ENCODE measurements at places on chromosomes 2 and 18.

GRCh38 chr2:132037527-132038178 lies 124.1 kb downstream of the ANKRD30BL start:
- no peak for DNase-seq

GRCh38 chr18:49754866-49755265 lies 58.5 kb downstream of the ACAA2 start:
- no peak for DNase-seq

- DNase-seq, result peak; percentile 70
Observed at GRCh38 chr2:88159955-88160415, 10.2 kb upstream of the THNSL2 start.

DNA sequence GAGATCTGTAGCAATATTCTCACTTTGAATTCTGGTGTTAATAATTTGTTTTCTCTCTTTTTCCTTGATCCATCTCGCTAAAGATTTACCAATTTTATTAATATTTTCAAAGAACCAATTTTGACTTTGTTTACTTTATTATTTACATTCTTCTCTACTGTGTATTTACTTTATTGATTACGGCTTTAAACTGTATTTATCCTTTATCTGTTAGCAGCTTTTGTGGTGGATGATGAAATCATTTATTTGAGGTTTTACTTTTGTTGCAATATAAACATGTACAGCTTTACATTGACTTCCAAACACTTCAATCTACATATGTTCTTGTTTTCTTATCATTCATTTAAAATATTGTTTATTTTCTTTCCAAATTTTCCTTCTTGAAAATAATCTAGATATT lies 719.9 kb downstream of the ADCYAP1 start:
- no peak for DNase-seq

- no peak for DNase-seq
Observed at GRCh38 chr2:233217892-233218377, 33.5 kb upstream of the ATG16L1 start.

DNA sequence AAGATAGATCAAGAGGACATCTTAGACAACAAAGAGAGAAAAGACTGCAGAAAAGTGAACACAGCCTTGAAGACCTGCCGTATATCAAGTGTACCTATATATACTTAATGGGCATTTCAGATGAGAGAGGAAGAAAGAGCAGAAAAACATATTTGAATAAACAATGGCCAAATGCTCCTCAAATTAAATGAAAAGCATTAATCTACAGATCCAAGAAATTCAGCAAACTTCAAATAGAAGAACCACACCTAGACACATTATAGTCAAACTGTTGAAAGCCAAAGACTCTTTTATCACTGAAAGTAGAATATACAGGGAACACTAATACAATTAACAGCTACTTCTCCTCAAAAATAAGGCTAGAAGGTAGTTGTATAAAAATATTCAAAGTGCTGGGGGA lies 18.7 kb upstream of the TTL start:
- no peak for DNase-seq

DNA sequence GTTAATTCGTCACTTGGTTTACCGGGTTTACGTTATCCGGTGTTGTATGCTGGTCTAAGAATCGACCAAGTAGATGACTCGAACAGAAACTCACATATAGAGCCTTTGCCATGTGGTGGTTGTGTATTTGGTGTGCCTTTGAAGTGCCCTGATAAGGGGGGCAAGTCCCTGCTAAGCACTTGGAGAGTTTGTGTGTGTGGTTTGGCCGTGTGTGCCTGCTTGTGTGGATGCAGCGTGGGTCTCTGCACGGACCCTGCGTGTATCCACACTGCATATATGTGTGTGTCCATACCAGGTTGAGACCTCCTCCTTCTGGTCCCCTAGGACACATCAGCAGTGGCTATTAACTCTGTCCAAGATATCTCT lies 2.4 kb upstream of the CELF4 start:
- no peak for DNase-seq

DNA sequence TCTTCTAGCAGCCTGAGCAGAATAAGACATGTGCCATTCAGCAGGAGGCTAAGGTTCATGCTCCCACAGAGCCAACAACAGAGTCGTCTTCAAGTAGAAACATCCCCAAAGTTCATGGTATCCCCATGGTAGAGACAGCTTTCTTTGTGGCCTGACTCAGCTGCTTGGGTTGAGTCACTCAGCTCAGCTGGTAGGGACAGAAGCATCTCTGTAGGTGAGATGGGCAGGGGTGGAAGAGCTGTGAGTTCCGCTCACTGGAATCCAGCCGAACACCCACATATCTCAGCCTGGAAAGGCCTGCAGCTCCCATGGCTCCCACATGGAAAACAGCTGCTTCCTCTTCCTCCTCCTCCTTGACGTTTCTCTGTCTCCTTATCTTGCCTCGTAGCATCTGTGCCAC lies 792.7 kb downstream of the RNF144A start:
- no peak for DNase-seq

- DNase-seq, result no peak
Observed at GRCh38 chr2:84815146-84815545, 65.7 kb downstream of the TRABD2A start.

DNA sequence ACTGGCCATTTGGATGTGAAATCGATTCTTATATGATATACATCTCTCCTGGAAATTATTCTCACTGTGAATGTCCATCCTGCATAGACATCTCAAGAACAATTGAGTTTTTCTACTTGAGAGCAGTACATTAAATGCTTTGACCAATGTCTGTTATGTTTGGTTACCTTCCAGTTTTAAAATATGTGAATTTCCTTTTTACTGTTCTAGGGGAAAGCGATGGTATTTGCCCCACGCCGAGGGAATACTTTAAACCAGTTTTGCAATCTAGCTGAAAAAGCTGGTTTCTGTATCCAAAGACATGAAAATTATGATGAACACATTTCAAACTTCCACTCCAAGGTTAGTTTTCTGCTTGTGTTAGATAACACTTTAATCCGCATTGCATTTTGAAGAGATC lies 175.3 kb upstream of the SIX3 start:
- no peak for DNase-seq

GRCh38 chr18:46484971-46485370 lies 172.0 kb downstream of the LOXHD1 start:
- no peak for DNase-seq

- no peak for DNase-seq
Observed at GRCh38 chr18:51017140-51017879, 12.7 kb upstream of the SMAD4 start.

DNA sequence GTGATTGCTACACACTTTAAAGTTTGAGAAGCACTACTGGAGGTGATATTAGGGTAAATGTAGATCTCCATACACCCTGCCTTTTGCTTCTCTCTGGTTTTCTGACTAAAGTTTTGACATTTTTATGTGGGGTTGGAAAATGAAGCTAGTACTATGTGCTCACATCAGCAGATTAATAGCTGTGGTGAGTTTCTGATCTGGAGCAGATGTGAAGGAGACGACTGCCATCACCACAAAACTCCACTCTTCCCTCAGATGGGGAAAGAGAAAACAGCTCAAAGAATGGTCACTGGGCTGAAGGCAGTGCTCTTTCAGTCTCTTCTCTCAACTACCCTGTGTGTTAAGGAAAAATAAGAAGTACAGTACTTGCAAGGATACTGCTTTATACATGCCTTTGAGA lies 37.2 kb downstream of the PLEKHA3 start:
- no peak for DNase-seq

- DNase-seq, result no peak
Observed at GRCh38 chr2:46493971-46494250, 14.5 kb downstream of the TMEM247 start.

DNA sequence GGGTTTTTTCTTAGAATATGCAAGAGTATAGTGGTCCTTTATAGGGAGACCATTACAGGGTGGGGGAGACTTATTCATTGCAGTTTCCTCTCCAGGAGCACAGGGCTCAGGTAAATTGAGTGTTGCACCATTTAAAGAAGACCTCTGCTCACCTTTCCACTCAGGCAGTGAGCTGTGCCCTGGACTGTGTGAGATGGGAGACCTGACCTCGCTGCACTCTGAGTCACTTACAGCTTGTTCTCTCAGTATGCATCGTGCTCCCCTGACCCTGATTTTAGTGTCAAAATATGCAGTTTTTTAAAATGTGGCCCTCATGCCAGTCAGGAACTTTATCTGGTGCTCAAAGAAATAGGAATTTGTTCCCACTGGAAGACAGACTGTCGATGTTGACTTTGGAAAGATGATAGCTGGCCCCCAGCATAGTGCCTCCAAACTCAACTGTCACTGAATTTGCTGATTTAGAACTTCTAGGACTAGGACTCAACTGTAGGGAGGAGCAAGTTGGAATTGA lies 146.7 kb upstream of the EPAS1 start:
- no peak for DNase-seq

- DNase-seq, result no peak
Observed at GRCh38 chr2:29920631-29921559, 491 bp downstream of the ALK start.

GRCh38 chr2:40734797-40735196 lies 282.9 kb upstream of the SLC8A1 start:
- peak; percentile 36 for DNase-seq

DNA sequence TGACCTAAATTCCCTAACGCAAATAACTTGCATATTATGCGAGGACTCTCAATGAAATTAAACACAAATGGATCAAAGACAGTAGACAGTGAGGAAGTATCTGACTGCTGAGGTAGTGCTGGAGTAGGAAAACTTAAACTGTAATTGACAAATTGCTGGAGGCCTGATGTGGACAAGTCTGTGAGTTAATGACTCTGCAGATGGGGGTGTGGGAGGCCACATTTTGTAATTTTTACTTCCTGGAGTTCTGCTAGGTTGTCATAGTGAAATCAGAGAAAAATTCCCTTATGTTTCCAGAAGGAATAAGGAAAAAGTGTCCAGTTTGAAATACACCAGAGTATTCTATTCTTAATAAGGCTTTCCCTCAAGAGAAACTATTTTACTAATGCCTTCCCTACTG lies 333.0 kb upstream of the CNTNAP5 start:
- no peak for DNase-seq

Measured in brain microvascular endothelial cell (primary cell).